ENCODE measurements at places on chromosomes 2 and 18.

DNA sequence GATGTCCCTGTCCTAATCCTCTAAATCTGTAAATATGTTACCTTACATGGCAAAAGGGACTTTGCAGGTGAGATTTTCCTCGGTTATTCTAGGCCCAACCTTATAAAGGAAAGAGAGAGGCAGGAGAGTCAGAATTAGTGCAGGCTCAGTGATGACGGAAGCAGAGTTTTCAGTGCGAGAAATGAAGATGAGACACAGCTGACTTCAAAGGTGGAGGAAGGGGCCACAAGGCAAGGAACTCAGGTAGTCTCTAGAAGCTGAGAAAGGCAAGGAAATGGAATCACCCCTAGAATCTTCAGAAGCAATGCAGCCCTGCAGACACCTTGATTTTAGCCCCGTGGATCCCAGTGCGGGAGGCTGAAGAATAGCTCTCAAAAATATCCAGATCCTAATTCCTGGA is 7.2 kb upstream of the LCLAT1 start:
- DNase-seq, result no peak

DNA sequence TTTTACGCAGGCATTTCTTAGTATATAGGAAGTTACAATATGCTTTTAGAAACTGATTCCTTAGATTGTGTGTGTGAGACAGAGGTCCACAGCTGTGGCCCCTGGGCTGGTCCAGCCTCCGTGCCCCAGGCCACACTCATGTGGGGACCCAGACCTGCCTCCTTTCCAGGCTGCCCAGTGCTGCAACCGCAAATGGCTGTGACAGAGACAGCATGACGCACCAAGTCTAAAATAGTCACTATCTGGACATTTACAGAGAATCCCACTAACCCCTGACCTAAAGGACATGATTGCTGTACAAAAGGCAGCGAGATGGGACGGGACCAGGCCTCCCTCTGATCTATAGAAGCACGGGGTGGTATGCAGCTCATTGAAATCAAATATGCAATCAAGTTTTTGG is 152.2 kb downstream of the TMEM18 start:
- no peak for DNase-seq

DNA sequence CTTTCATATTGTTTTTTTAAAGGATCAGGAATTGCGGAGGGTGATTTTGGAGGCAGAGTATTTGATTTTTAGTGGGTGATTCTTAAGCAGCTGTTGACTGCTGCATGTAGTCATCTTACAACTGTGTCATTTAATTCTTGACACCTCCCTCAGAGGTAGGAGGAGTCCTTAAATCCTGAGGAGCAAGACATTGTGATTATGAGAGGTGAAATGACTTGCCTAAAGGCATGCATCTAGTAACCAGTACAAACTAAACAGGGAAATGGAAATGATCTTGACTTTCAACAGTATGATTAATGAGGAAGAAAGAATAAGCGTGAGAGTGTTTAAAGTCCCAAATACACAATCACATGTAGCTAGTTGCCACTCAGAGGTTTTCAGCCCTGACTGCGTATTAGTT is 440.7 kb downstream of the THSD7B start:
- no peak for DNase-seq

DNA sequence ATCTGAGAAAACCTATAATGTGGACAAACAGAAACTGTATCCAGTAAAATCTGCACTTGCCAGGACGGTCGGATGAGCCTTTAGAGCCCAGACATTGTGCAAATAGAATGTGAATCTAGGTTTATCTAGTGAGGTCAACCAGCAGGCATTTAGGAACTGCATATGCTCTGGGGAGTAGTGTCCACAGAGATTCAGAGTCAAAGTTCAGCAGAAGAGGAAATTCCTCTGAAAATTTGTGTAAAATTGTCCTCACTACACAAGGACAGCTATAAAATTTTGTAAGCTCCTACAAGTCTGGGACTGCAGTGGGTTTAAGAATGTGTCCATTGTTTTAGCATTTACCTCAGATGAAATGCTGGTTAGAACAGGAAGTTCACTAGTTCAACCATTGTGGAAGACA is 9.8 kb upstream of the NDUFV2 start:
- DNase-seq, result no peak

- no peak for DNase-seq
Observed at GRCh38 chr18:23740105-23740830, 51.0 kb downstream of the LAMA3 start.

DNA sequence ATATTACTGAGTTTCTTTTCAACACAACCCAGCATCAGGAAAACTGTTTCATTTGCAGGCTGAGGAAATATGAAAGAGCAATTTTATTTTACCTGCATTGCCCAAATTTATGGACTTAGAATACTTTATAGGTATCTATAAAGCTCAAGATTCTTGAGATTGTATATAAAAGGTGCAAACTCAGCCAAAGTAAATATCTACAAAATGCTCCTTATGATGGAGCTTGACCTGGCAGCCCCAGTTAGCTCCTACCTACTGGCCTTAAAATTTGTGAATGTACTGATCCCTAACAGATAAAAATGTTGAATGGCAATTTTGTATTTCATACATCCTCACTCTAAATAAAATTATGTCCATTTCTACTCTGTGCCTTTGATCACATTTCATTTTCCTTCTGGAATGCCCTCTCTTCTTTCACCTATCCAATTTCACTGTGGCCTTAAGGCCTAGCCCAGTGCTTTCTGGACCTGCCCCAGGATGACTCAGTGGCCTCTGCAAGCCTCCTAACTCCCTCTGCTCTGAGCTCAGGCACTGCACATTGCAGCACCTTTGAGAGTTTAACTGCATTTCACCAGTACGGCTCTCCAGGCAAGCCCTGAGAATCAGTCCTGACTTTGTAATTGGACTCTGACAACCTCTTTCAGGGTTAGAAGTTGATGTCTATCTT is 125.9 kb downstream of the ANTXR1 start:
- no peak for DNase-seq

GRCh38 chr2:209600341-209601171 is 171.1 kb upstream of the UNC80 start:
- no peak for DNase-seq

DNA sequence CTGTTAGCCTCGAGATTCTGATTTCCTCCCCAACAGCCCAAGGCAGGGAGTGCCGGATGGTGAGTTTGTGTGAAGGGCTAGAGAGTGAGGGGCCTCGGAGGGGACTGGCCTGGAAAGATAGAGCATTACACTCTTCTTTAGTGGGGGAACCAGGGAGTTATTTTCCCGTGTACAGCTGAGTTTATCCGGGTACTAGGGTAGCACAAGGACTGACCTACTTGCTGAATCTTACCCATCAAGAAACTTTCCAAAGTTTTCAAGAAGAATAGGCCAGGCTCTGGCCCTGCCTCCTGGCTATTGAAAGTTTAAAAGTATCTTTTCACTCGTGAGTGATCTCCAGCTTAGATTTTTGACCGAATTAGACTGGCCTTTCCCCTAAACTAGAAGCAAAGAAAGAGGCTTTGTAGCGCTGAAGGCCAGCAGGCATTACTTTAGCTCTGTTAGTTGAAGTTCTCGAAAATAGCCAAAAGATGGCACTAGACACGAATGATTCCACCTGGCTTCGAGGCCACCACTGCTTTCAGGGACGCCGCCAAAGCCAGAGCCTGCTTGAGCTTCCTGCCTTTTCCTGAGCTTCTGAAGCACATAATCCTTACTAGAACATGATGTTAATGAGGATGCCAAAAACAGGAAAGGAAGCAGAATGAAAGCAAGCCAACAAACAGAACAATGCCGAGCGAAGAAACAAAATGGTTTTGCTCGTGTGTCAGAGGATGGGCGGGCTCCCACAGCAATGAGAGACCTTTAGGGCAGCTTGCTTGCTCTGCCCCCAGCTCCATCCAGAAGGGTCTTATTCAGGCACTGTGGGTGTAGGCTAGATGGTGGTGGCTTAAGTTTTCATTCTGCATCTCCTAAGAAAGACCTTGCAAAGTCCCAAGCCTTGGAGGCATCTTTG is 55.8 kb downstream of the TSN start:
- DNase-seq, result no peak

- DNase-seq, result no peak
Observed at GRCh38 chr18:45522371-45522770, 92.9 kb upstream of the SLC14A2 start.

DNA sequence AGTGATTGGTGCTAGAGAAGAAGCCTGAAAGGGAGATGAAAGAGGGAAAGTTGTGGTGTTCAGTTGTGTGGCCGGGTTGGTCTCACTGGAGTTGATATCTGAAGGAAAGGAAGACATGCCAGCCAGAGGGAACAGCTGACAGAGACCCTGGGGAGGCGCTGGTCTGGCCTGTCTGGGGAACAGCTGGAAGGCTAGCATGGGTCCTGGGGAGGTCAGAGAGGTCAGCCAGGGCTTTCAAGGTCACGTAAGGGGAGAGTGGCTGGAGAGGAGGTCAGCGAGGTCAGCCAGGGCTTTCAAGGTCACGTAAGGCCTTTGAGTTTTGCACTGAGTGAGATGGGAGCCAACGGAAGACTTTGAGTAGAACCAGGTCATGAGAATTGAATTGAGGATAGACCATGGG is 11.0 kb downstream of the DYSF start:
- DNase-seq, result no peak

DNA sequence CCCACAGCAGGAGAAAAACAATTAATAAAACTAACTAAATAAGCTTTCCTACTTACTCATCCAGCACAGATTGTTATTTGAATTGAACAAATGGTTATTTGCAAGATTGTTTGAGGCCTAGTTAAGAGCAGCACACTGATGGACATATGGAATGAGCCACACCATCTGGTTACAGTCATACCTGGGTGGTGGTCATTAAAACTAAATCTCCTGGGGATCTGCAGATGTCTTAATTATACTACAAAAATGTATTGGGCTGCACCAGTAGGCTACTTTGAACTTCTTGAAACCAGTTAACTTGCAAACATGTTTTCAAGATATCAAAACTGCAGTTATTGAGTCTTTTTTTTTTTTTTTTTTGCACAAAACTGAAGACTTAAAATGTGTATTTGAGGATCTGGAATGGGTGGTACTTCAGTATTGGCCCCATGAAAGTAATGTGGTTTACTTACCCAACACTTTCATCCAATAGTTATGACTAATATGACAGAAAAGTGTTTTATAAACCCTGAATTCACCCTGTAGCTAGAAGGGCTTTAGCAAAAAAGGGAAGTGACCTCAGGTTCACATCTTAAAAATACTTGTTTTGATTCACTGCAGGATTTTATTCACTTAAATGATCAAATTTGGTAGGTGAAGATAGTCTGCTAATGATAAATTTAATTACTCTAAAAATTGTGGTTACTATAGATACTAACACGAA is 10.8 kb downstream of the AGFG1 start:
- no peak for DNase-seq

DNA sequence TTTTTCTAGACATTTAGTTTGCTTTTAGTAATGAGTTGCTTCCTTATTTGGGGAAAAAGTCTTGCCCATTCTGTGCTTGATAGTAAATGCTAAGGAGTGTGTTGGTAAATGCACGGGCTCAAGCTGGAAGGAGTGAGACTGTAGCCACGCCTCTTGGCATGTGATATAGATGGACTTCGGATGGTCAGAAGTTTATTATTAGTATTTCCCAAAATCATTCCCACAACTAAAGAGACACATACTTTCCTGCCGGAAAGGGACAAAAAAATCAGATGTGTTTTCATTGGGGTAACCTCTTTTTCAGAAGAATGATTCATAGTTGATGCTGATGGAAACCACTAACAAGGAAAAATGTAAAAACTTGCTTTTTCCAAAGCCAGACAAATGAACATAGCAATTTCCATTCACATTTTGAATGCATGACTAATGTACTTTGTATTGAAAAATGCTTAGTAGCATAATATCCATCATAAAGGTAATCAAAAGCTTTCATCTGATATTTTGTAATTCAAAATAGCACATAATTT is 133.2 kb downstream of the ZNF532 start:
- DNase-seq, result no peak

- no peak for DNase-seq
Observed at GRCh38 chr2:216839688-216840087, 20.2 kb downstream of the TNP1 start.

DNA sequence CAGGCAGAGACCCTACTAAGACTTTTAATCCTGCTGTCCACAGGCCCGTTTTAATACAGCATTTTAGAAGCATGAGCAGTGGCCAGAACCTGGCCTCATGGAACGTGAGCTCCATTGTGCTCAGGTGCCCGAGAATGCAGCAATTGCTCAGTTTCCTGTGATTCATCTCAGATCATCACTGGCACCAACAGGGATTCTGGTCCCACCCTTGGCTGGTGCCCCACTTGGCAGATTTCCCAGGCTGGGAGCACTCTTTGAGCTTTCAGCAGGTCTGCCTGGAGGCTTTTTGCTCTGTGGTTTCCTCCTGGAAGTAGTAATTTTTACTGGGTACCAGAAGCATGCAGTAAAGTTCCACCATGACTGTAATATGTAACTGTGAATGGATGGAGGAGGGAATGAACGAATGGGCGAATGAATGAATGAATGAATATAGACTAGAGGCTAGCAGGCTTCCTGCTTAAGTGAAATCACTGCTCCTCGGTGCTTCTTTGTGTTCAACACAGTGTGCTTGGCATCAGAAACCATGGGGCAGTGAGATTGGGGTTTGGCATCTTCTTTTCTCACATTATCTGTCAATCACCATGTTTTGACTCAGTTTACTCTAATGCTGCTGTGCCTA is 312.9 kb downstream of the PRKCE start:
- DNase-seq, result no peak

- DNase-seq, result no peak
Observed at GRCh38 chr2:211391189-211391567, 834.8 kb downstream of the CPS1 start.

- DNase-seq, result no peak
Observed at GRCh38 chr18:77597726-77598125, 348.1 kb downstream of the GALR1 start.

DNA sequence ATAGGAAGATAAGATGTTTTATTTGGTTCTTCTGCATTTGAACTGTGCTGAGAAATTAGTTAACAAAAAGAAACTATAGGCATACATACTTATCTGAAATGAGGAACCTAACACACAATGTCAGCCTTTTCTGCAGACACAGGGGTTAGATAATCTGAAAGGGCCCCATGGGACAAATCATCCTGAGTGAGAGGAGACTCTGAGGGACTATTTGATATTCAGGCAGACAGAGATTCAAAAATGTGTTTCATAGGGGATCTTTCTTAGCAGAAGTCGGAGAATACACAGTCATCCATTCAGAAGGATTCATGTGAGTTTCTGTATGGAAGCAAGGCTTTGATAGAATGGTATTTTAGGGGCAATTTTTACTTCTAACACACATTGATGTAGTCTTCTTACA is 79.1 kb downstream of the NCKAP5 start:
- DNase-seq, result no peak

GRCh38 chr2:218709908-218710307 is 727 bp upstream of the TTLL4 start:
- no peak for DNase-seq

DNA sequence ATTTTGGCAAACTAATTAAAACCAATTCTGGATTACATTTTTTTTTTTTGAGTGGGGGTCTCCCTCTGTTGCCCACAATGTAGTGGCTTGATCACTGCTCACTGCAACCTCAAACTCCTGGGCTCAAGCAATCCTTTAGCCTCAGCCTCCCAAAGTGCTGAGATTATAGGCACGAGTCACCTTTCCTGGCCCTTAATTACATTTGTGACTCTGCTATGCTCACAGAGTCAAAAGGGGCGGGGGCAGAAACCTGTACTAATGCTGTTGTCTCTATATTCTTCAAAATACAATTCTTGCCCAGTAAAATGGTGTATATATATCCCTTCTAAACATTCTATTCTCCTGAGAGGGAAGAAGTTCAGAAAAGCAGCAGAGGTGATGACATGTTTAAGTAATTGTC is 23.2 kb downstream of the PRKD3 start:
- DNase-seq, result no peak
